ENCODE measurements at places on chromosomes 7 and 10.
A peak's percentile ranks its signal among the peaks of the same experiment; 100 is the strongest.

DNA sequence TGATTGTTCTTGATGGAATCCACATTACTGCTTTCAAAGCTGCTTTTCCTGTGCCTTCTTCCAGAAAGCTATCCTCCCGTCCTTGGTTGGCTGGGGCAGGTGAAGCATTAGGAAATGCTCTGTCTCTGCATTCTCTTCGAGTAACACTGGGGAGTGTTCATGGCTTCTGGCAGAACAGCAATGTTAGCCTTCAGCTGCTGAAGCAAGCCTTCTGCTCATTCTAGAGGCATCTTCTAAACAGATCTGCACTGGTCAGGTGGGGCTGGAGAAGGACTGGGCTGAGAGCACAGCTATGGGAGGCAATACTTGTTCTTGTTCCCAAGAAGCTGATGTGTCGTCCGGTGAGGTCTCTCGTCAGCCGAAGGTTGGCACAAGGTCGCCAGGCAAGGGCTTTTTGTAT is 80.6 kb downstream of the MGMT start:
- DNase-seq: peak; percentile 44

GRCh38 chr10:130707389-130707979 is 571.3 kb downstream of the GLRX3 start:
- DNase-seq: no peak

- DNase-seq: no peak
These were observed 962 bp upstream of the SLC26A4 start for GRCh38 chr7:107659666-107660065.

- no peak for DNase-seq
These were observed 24.7 kb downstream of the LSMEM1 start for GRCh38 chr7:112505495-112505894.

GRCh38 chr10:86509145-86509544 is 12.4 kb downstream of the WAPL start:
- no peak for DNase-seq

GRCh38 chr7:79217468-79217867 is 236.0 kb downstream of the MAGI2 start:
- no peak for DNase-seq

- DNase-seq: no peak
These were observed 513 bp downstream of the TMEM178B start for GRCh38 chr7:141074162-141074991.

GRCh38 chr10:48548531-48549135 is 56.2 kb downstream of the ARHGAP22 start:
- no peak for DNase-seq

DNA sequence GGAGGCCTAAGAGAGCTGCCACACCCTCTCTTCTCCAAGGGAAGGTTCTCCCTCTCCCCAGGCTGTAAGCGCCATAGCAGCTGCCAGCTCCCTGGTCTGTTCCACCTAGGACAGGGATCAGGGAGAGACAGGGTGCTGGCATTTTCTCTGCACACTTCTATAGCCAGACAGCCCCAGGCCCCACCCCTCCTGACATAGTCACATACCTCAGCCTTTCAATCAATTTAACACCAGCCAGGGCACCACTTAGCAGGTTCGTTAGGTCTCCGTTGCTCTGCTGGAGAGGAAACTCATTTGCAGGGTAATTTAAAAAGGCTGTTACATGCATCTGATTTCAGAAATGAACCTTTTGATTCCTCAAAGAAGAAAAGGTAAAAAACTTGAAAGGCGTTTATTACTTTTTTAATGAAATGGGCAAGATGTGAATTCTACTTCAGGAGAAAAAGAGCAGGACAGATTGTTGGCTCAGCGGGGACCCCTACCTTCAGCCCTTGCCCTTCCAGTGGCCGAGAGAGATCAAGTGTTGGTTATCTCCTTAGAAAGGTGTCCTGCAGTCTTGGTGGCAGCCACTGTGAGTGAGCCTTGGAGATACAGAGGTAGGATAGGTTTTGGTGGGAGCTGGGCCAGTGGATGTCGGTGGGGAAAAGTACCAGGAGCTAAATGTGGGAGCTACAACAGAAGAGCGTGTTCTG is 180.5 kb upstream of the GALNT17 start:
- DNase-seq: no peak

DNA sequence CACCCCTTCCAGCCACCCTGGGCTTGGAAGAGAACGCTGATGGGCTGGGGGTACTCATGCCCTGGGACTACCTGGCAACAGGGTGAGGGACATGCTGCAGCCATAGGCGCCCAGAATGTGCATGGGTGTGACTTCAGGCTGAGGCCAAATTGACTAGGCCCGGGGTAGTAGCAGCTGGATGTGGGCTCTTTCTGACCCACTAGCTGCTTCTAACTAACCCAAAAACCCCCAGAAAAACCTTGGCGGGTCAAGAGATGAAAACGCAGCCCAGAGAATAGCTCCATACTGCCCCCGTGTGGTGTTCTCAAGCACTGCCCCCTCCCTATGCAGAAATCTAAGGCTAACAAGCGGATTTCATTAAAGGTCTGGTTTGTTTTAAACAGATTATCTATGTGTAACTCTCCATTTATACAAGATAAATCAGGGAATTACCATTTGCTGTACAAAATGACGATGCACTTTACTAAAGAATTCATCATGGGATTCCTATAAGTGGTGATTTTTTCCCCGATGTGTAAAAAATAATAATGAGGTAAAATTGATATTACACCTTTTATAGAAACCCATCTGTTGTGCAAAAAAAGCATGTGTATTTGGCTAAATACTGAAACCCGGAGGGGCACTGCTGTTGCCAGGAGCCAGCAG is 4.2 kb downstream of the SMARCD3 start:
- DNase-seq: peak; percentile 76

GRCh38 chr10:74728225-74728624 is 98.2 kb upstream of the KAT6B start:
- no peak for DNase-seq

DNA sequence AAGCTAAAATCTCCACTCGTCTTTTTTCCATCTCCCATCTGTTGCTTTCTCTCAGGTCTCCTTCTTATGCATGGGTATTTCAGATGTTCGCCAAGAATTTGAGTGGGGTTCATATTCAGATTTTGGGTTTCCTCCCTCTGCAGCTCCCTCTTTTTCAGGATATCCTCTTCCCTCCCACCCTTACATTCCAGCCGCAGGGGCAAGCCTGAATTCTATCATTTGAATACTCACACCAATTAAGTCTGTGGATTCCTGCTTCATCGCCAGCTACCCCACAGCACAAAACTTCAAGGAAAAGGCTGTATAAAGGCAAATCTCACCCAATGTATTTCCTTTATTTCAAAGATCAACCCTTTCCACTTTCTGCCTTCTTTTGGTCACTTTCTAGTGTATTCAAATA is 41.6 kb upstream of the FOXI2 start:
- no peak for DNase-seq

- no peak for DNase-seq
These were observed 100.2 kb upstream of the PRSS58 start for GRCh38 chr7:142357953-142358520.

- no peak for DNase-seq
These were observed 199.3 kb downstream of the PRKG1 start for GRCh38 chr10:51273574-51273973.

- DNase-seq: no peak
These were observed 33.5 kb downstream of the FGFBP3 start for GRCh38 chr10:91875779-91876178.

DNA sequence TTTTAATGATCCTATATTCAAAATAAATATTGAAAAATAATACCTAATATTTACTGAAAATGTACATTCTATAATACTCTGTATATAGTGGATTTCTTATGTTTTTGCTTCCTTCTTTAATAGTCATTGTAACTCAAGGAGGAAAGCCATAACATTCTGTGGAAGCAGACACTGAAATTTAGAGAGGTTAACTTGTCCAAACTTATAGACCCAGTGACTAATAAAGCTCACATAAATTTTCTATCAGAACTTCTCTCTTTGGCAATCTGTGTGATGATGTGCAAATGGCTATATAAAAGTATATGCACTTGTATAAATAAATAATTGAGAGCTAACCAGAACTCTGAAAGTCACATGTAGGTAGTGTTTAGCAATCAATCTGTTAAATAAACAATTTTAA is 26.1 kb downstream of the GNAT3 start:
- no peak for DNase-seq

DNA sequence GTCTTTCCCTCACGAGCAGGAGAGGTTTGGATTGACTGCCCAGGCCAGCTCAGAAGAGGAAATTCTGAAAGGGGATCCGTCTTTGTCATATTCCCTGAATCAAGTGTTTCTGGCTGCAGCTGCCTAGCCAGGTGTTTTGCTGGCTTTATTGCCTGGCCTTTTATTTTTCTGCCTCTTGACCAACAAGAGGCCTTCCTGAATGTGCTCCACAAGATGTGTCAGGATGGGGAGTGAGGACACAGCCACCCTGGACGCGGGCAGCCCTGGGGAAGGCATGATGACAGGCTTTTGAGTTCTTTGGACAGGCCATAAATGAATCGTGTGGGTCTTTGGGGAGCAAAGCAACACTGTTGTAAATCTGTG is 163.6 kb downstream of the CAMK1D start:
- no peak for DNase-seq

DNA sequence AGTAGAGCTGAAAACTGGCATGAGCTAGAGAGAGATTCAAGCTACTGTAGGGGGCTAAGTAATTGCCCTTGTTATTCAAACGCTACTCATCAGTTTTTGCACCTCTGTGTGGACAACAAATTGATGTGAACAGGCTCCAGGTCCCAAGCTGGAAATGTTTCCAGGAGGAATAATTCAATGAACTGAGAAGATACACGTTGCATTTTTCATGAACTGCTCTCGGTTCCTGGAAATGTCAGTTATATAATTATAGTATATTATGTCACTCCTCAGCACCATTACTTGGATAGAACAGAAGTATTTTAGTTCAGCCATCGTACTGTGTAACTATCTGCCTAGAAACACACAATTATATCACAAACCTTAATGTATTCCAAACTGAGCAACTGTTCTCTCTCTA is 65.9 kb upstream of the A1CF start:
- no peak for DNase-seq

- DNase-seq: no peak
These were observed 106.4 kb upstream of the ARMC3 start for GRCh38 chr10:22821501-22821900.

DNA sequence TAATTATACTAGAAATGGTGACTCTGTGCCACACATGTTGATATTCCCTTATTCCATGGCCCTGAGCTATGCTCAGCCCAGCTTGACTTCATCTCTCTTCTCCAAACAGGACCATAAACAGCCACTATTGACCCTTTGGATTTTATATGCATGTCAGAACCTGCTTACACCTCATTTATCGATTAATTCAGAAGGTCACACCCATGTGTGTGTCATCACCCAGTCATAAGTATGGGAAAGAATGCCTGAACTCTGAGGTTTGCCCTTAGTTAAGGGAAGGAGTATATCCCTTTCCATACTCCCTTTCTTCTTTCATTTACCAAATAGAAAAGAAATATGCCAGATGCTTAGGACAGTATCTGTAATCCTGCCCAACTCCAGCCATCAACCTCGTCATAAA is 602.3 kb downstream of the SORCS3 start:
- DNase-seq: no peak

DNA sequence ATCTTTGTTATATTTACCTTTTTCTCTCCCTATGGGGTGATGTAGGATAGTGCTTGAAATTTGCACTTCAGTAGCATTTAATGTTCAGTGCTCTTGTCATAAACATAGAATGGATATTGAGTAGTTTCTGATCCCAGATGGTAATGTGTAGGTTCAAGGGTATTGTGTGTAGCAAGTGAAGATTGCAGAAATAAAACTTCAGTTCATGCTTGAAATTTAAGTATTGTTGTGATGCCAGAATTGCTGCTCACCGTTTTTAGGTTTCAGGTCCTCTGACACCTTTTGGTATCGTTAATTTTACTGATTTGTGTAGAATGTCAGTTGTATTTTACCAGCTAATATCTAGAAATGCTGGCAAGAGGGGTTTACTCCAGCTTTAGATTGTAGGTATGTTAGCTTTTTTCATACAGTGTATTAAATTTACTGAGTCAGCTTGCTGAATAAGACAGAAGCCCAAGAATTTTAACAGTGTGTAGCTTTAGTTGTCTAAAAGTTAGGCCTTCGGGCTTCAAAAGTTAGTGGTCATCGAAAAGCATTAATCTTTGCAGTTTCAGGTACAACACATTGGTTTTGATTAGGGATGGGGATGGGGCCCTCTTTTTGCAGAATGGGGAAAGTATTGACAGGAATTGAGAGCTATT is 1.9 kb downstream of the PTEN start:
- no peak for DNase-seq

- DNase-seq: no peak
These were observed 177.3 kb upstream of the TNS3 start for GRCh38 chr7:47759056-47759706.

DNA sequence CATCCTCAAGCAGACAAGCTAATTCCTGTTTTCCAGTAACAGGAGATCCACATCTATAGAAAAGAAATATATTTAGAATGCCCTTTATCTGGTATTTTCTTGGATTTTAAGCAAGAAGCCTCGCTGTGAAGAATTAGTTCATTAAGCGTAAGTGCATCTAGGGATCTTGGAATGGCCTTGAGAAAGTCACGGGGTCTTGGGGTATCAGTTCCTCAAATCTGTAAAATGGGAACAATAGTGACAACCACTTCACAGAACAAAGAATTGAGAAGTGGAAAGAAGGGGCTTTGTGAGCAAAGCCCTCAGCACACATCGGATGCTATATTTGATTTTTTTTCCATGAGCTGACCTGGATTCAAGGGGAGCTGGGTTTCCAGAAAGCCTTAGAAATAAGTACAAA is 32.3 kb upstream of the WDFY4 start:
- no peak for DNase-seq

- no peak for DNase-seq
These were observed 63.2 kb downstream of the EBF3 start for GRCh38 chr10:129900825-129901224.

- no peak for DNase-seq
These were observed 979.3 kb upstream of the CELF2 start for GRCh38 chr10:10038348-10038747.

GRCh38 chr7:17371671-17372524 is 73.4 kb downstream of the AHR start:
- DNase-seq: no peak

DNA sequence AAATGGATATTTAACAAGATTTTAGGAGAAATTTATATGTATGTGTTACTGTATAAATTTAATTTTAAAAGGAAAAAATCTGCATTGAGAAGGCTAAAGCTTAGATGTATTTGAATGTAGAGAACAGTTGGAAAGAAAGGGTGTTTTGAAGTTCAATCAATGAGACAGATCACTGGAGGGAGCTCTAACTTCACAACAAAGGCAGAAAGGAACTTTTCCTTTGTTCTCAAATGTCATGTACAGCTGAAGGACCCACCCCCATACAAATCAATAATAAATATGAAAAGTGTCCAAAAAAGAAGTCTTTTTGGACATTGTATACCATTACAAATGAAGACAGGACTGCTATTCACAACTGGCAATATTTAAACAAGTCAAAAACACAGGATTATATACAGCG is 403.4 kb downstream of the DNAJB9 start:
- no peak for DNase-seq

GRCh38 chr7:102072636-102073209 is 213.9 kb upstream of the SH2B2 start:
- DNase-seq: no peak

- no peak for DNase-seq
These were observed 434.4 kb downstream of the TCERG1L start for GRCh38 chr10:130877126-130877525.

Data from right forelimb (tissue), 1 donor.